ENCODE measurements at places on chromosomes 13 and 19. TPM values are rescaled to one million over a fixed set of nuclear protein-coding genes. Genes with fewer than 3 reads are reported as not detected.

The ZSCAN4 gene
- total RNA-seq: not detected

The PLEKHA4 gene
- total RNA-seq: 7.6 TPM

The ZNF99 gene
- not detected for total RNA-seq

The JSRP1 gene
- total RNA-seq: 0.43 TPM

The ZNF112 gene
- 6.1 TPM for total RNA-seq

The PALM3 gene
- not detected for total RNA-seq

The OVOL3 gene
- not detected for total RNA-seq

The DCT gene
- not detected for total RNA-seq

The THSD1 gene
- 49.3 TPM for total RNA-seq

The C19orf38 gene
- not detected for total RNA-seq

The GTF2F1 gene
- 40.5 TPM for total RNA-seq

The IL17D gene
- 1.5 TPM for total RNA-seq

The TEX26 gene
- not detected for total RNA-seq

The KLK12 gene
- not detected for total RNA-seq

The TPTE2 gene
- total RNA-seq: not detected

The GNA15 gene
- total RNA-seq: 0.09 TPM

The FLT1 gene
- 20.1 TPM for total RNA-seq

The COMP gene
- total RNA-seq: not detected

The TGFBR3L gene
- total RNA-seq: not detected

The EID2 gene
- 15.0 TPM for total RNA-seq

The AXL gene
- 5.2 TPM for total RNA-seq
